ENCODE measurements at places on chromosomes 7 and 10.

DNA sequence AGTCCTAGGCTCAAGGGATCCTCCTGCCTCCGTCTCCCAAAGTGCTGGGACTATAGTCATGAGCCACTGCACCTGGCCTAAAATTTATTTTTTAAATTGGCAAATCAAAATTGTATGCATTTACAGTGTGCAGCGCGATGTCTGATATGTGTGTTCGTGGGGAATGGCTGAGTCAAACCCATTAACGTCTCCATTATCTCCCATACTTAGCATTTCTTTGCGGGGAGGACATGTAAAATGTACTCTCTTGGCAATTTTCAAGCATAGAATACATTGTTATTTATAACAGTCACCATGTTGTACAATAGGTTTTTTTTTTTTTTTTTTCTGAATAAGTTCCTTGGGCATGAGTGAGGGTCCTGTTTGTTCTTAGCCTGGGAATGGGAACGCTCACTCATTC is 3.8 kb downstream of the TMEM184A start:
- no peak for DNase-seq

DNA sequence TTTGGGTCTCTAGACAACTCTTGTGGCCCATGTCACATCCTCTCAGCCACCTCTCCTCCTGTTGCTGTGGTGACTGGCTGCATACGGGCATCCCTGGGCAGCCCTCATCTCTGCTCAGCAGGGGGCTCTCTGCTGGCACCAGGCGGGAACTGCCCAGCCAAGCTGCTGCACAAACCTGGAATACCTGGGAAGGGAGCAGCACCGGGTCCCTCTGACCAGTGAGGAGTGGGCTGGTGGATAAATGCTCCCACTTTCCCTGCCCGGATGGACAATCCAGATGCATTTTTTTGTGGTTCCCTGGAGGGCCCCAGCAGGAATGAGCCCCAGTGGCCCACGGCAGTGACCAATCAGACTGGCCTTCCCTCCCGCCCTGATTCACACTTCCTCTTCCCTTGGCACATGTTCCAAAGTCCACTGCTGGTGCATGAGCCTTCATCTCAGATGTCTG is 21.9 kb downstream of the GRID1 start:
- DNase-seq = no peak

DNA sequence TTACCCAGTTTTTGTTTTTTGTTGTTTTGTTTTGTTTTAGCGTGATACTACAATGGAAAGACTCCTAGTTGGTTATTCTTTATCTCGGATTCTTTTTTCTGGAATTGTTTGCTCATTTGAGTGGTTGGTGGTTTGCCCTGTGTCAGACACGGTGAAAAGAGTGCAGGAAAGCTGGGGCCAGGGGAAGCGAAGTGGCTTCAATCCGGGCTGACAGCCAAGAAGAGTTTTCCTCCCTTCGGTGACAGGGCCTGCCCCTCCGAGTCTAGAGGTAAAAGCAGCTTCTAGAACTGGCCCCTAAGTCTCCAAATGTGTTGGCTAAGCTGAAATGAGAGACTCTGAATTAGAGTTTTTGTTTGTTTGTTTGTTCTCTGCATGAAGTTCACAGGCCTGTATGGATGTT is 5.7 kb upstream of the AP5Z1 start:
- no peak for DNase-seq

DNA sequence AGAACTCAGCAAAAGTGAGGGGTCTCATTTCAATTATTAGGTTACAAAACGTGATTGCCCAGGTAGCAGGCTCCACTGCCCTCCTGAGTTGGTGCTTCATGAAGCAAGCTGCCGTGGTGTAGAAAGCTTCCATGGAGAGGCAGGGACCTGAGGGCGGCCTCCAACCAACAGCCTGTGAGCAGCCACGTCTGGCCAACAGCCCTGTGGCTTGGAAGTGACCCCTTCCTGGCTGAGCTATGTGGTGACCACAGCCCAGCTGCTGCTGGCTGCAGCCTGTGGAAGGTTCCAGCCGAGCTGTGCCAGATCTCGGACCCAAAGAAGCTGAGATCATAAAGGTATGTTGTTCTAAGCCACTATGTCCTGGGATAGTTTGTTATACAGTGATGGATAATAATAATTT is 122.5 kb upstream of the KLF6 start:
- no peak for DNase-seq

GRCh38 chr7:43664681-43665080 is 64.6 kb downstream of the COA1 start:
- DNase-seq = no peak

GRCh38 chr10:77479586-77479985 is 158.0 kb downstream of the KCNMA1 start:
- DNase-seq = no peak

GRCh38 chr7:51027935-51028830 is 245.5 kb upstream of the GRB10 start:
- DNase-seq = no peak

- DNase-seq = no peak
These were observed 554.9 kb downstream of the TCERG1L start for GRCh38 chr10:130756651-130757050.

GRCh38 chr10:43226441-43226840 is 40.4 kb downstream of the RASGEF1A start:
- no peak for DNase-seq

GRCh38 chr7:2667843-2668242 is 20.2 kb upstream of the AMZ1 start:
- no peak for DNase-seq

GRCh38 chr7:37524797-37525196 is 76.1 kb upstream of the ELMO1 start:
- DNase-seq = no peak

DNA sequence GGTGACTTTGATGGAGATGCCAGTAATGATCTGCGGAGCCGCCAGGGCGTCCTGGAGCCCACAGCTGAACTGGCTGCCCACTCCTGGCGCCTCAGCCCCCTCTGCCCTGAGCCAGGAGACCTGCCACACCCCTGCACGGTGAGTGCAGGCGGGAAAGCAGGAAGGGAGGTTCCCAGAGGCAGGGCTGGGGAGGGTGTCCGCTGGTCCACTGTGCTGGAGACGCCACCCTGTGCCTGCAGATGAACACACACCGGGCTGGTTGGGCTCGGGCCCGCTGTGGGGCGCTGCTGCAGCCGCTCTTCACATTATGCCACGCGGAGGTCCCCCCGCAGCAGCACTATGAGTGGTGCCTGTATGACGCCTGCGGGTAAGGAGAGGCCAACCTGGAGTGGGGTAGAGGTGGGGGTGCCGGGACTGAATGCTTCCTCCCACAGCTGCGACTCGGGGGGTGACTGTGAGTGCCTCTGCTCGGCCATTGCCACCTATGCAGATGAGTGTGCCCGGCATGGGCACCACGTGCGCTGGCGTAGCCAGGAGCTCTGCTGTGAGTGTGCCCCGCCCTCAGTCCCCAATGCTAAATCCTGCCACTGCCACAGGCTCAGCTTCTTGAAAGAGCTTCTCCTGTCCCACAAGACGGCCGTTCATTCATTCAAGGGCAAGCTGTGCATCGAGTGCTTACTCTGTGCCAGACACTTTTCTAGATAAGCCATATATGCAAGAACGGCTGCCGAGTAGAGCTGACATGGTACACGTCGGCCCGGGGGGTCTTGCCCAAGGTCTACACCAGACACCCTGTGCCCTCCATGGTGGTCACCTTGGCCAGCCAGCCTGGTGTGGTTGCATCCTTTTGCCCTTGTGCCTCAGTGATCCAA is 14.3 kb upstream of the ZNF467 start:
- no peak for DNase-seq

DNA sequence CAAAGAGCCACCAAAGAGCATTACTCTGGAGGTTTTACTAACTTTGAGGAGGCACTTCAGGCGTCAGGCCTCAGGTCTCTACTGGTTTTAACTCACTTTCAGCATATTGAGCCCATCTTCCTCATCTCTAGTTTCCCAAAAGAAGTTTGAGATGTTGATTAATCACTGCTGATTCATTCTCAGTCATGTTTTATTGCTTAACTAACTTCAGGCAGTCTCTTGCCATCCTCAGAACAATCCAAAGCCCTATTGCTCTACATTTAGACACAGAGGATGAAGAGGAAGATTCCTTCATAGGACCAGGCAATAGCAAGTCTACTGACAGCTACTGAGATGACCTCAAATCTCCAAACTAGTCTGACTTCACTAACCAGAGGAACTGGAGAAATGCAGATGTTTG is 39.1 kb upstream of the BET1 start:
- DNase-seq = no peak

- DNase-seq = no peak
These were observed 37.0 kb upstream of the TMEM72 start for GRCh38 chr10:44874166-44874565.

GRCh38 chr7:48217753-48218152 is 46.5 kb downstream of the ABCA13 start:
- no peak for DNase-seq

GRCh38 chr7:142896741-142897379 is 11.3 kb upstream of the TRPV6 start:
- DNase-seq = no peak

- no peak for DNase-seq
These were observed 481.8 kb downstream of the GLRX3 start for GRCh38 chr10:130617985-130618384.

DNA sequence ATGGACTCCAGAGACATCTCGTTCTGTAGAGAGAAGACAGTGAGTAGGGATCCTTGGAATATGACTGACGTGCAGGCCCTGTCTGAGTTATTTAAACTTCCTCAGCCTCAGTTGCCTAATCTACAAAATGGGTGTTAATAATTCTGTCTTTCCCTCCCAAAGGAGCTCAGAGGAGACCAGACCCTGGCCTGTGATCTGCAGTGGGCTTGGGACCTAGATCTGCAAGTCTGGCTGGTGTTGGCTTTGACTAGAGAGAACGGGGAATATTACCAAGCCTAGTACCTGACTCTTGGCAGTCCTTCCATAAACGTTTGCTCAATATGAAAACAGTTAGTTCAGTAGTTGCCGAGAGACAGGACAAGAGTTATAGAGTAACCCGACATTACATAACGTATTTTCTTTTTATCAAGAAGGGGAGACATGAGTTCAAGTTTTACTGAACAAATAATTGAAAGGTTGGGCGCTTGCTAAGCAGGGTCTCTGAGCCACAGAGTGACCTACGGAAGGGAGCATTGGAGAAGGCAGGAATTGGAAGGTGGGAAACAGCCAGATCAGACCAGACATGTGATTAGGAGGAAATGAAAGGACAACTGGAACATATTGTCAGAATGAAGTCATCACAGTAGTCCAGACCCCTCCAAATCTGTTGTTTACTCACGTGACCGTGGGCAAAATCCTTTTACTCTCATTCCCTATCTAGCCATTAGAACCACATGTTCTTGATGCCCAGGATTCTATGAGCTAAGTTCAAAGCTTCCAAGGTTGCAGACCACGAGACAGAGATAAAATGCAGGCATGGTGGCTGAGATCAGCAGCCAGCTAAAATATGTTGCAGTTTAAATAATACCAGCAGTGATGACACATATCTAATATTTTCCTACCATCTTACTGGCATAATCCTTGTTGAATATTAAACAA is 10.9 kb upstream of the CYP3A4 start:
- no peak for DNase-seq

- no peak for DNase-seq
These were observed 42.9 kb downstream of the XRCC2 start for GRCh38 chr7:152633072-152633471.

GRCh38 chr10:8998751-8999150 is 944.3 kb downstream of the GATA3 start:
- no peak for DNase-seq

- DNase-seq = no peak
These were observed 51.4 kb downstream of the ADARB2 start for GRCh38 chr10:1685699-1686490.

GRCh38 chr10:3647074-3647473 is 137.9 kb downstream of the KLF6 start:
- no peak for DNase-seq

DNA sequence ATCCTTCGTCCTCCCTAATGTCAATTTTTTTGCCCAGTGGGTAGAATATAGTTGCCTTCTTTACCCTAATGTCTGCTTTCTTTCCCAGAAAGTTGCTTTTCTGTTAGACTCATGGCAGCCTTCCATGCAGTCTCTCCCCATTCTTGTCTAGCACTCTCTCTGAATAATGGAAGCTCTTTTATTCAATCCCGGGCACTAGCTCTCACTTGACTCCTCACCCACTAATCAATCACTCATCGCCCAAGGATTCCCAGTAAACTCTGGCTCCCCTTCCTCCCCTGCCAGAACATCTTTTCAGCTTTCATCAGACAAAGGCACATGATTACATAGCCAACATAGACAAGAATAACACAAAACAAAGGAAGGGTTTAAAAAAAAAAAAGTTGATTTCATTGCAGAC is 100.2 kb upstream of the RELN start:
- no peak for DNase-seq

- no peak for DNase-seq
These were observed 4.2 kb upstream of the RPEL1 start for GRCh38 chr10:103241262-103242011.

- DNase-seq = no peak
These were observed 206.3 kb downstream of the FANK1 start for GRCh38 chr10:126102636-126103035.

DNA sequence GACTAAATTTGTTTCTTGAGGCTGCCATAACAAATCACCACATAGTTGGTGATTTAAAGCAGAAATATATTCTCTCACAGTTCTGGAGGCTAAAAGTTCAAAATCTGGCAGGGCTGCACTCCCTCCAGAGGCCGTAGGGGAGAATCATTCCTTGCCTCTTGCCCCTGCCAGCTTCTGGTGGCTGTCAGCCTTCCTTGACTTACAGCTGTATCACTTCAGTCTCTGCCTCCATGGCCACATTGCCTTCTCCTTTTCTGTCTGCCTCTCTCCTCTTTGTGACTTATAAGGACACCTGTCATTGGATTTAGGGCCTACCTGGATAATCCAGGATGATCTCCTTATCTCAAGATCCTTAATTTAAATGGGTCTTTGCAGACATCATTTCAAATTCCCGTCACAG is 5.8 kb upstream of the LRRC4 start:
- DNase-seq = no peak

GRCh38 chr7:115722302-115722977 is 308.1 kb downstream of the TFEC start:
- DNase-seq = no peak

DNA sequence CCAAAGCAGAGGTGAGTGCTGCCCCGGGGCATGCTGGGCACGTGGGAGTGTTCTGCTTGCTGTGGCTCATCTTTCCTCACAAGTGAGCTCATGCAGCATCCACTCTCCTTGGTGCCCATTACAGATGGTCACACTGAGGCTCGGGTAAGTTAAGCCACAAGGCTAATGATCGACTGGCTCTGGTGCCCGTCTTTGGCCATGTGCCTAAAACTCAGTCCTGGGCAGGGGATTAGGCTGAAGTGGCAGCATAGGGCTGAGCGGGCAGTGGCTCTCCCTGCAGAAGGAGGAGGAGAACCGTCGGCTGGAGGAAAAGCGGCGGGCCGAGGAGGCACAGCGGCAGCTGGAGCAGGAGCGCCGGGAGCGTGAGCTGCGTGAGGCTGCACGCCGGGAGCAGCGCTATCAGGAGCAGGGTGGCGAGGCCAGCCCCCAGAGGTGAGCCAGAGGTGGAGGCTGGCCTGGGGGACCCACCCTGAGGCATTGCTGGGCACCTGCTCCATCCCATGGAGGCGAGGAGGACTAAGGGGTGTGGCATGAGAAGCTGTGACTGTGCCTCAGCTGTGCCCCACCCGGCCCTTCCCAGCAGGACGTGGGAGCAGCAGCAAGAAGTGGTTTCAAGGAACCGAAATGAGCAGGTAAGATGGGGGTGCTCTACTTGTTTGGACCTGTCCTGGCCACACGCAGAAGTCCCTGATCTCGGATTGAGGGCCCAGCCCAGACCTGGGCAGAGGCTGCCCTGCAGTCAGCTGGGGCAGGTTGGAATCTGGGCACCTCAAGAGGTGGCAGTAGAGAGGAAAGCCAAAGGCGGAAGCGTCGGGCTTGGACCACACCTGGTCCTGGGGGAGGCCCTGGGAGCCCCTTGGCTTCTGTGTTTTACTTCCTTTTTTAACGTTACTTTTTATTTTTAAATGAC is 7.3 kb downstream of the PGAM2 start:
- DNase-seq = no peak

GRCh38 chr10:93086289-93086688 is 12.6 kb downstream of the CYP26A1 start:
- DNase-seq = no peak

Measured in activated T-helper 1 cell treated with anti-CD3 and anti-CD28 coated beads, Interleukin-2, amount 50 U/mL, for 16 hours (primary cell).